ENCODE measurements at places on chromosomes 16 and 17.
A peak's percentile ranks its signal among the peaks of the same experiment; 100 is the strongest.

GRCh38 chr16:89026121-89026612 is 49.2 kb upstream of the CBFA2T3 start:
- peak; percentile 24 for DNase-seq

- peak; percentile 56 for DNase-seq
These were observed 166.1 kb downstream of the PRKCA start for GRCh38 chr17:66468241-66469087.

DNA sequence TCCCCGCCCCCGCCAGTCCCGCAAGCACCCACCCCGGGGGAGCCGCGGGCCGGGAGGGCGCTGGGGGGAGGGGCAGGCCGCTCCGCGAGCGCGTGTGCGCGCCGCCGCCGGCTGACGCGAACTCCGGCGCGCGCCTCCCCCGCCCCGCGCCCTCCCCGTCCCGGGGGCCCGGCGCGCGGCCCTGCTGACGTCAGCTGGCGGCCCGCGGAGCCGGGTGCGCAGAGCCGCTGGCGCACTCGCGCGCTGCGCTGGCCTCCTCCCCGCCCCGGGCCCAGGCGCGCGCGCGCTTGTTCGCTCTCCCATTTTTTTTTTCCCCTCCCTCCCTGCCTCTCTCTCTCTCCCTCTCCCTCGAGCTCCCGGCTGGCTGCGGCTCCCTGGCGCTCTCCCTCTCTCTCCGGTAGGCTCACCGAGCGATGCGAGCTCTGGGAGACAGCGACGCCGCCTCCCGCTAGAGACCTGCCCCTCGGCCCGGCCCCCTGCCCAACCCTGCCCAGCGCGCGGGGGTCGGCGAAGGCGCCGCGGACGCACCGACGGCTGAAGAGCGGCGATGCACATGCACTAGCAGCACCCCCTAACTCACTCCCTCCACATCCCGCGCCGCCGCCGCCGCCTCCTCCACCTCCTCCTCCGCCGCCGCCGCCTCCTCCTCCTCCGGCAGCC is at the start of gene GNAO1:
GNAO1 (plus strand) TSS at position 334 of the 660 bp plus-strand sequence. CDS start 747 bp downstream, outside the sequence.
- DNase-seq, result peak; percentile 58

GRCh38 chr16:9680019-9680655 is 502.1 kb downstream of the GRIN2A start:
- DNase-seq, result no peak

- no peak for DNase-seq
These were observed 2.1 kb upstream of the PYCR1 start for GRCh38 chr17:81939218-81939617.

GRCh38 chr17:39208893-39209292 is 8.8 kb downstream of the RPL19 start:
- DNase-seq, result no peak

GRCh38 chr16:81830845-81831540 is 51.9 kb downstream of the PLCG2 start:
- no peak for DNase-seq

DNA sequence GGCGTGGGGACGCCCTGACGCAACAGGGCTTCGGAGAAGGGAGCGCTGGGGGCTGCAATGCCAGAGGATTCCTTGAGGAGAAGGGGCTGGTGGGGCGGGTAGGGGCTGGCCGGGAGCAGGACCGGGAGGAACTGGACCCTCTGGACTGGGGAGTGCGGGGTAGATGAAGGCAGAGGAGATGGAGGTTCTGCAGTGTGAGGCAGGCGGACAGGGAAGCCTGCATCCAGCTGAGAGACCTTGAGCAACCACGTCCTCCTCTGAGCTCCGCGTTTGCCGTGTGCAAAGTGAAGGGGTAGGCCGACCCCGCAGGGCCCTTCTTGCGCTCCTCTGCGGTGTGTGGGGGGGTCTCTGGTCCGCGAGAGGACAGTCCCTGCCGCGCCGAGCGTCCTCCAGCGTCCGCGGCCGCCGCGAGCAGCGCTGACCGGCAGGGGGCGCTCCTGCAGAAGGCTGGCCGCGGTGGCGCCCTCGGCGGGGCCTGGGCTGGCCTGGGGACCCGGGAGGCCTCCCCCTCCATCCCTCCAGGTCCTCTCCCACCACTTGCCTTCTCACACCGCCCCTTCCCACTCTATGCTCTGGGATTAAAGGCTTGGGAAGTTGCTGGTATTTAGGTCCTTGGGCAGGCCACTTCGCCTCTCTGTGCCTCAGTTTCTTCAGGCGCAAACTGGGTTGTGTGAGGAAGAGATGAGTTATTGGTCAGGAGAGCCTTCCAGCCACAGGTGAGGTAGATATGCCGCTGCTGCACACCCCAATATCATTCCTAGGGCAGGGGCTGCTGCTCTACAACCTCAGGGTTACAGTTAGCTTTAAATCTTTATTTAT is 9.6 kb upstream of the WNT9B start:
- no peak for DNase-seq

DNA sequence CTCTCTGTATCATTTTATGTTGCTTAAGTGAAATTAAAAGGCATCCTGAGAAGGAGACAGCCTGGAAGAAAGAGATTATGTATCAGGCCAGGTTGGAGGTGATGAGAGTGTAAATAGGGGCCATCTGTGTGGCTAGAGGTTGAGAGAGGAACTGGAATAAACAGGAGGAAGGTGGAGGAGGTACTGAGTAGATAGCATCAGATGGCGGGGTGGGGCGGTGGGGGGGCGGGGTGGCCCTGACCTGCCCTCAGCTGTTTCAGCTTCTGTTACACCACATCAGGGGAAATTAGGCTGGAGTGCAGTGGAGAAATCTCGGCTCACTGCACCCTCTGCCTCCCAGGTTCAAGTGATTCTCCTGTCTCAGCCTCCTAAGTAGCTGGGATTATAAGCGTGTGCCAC is 6.9 kb upstream of the KCNG4 start:
- DNase-seq, result no peak

GRCh38 chr16:14121872-14122271 is 50.8 kb downstream of the MRTFB start:
- no peak for DNase-seq

- DNase-seq, result peak; percentile 74
These were observed 57.9 kb upstream of the PLCG2 start for GRCh38 chr16:81720973-81721906.

DNA sequence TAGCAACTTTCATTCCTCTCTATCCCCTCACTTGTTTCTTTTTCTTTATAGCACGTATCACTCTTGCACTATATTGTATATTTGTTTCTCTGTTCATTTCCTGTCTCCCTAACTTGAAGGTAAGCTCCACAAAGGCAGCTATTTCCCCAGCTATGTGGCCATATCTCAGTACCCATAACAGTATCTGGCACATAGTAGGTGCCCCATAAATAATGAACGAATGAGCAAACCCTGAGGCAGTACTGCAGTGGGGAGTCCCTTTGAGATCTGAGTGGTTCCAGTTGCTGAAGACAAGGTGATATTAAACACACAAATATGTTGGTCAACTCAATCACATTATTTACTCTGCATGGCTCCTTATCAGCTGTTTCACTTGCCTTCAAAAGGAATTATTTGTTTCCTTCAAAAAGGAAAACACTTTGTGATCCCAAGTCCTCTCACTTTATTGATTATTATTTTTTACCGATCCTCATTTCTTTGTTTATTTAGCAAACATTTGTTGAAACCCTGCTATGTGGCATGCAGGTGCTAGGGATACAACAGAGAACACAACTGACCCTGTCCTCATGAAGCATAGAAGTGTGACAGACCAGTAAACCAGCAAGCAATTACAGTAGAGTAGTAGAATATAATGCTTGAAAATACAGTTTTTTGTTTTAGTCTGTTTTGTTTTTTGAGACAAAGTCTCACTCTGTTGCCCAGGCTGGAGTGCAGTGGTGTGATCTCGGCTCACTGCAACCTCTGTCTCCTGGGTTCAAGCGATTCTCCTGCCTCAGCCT is 5.7 kb upstream of the ADAP2 start:
- DNase-seq, result no peak
